ENCODE measurements at places on chromosomes 11 and 22. TPM values are rescaled to one million over a fixed set of nuclear protein-coding genes. Genes with fewer than 3 reads are reported as not detected.

Gene CHRNA10
- total RNA-seq = 2.1 TPM

Gene TRPC6
- total RNA-seq = not detected

Gene TYR
- total RNA-seq = not detected

- DNase-seq = no peak
Measured at GRCh38 chr11:71137376-71137775, 115.0 kb downstream of the SHANK2 start.

Gene KDM2A
- total RNA-seq = 333 TPM

All from T-cell (primary cell).